ENCODE measurements at places on chromosomes 5 and 9. TPM values are rescaled to one million over a fixed set of nuclear protein-coding genes. Genes with fewer than 3 reads are reported as not detected.

GRCh38 chr9:120399940-120400339, 180.0 kb downstream of the CDK5RAP2 start:
- no peak for DNase-seq

DNA sequence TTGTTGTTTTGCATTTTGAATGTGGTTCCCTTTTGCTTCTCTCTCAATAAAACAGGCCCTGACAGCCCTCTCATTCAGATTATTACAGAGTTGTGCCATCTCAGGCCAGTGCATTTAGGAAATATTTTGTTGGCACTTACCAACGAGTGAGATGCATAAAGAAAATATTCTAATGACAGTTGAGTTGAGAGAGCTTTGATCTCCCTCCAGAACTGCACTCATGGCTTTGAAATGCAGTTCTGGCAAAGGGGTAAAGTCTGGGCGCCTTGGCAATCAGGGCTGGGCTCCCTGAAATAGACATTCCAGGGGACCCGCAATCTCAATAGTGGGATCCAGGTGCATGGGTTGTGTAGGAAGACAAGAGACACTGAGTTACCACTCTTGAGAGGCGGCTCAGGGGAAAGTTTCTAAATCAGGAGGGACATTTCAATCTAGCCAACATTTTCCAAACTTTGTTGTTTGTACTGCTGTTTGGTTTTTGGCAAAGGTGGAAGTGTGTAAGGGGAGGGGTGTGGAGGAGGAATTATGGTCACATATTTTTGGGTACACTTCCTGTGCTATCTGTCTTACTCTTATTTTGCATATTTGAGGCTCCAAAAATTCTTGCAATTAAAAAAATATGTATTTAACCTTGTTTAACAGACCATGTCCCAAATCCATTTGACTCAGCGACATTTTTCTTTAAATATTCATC, 48.8 kb downstream of the PAPPA start:
- DNase-seq = no peak

DNA sequence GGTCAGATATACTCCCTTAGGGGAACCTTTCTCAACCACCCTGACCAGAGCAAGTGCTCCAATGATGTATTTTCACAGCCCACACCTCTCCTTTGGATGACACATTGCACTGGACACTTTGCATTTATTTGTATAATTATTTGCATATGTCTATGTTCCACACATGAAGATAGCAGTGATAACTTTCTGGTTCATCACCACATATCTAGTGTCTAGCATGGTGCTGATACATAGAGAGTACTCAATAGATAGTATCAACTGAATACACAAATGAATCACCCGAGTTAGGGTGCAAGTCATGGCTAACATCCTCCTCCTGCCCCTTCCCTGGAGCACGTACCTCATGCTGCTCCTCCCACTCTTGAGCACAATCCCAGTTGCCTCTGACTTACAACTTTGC, 617.6 kb downstream of the EBF1 start:
- DNase-seq = no peak

The MYOZ3 gene
- not detected for total RNA-seq

DNA sequence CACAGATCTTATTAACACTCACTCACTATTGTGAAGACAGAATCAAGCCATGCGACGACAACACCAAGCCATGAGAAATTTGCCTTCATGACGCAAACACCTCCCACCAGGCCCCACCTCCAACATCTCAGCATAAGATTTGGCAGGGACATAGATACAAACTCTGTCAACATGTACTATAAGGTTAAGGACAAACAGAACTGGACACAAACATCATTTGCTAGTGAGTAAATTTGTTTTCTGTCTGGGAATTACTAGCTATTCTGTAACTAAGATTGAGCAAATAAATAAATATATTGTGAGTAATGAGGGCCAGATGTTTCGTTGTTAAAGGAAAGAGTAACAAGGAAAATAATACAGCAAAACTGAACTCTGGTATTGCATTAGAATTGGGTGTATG, 15.7 kb upstream of the KCNN2 start:
- DNase-seq = no peak

GRCh38 chr5:21603796-21604195, 1249.3 kb downstream of the CDH12 start:
- DNase-seq = no peak

The MYORG gene
- total RNA-seq = 0.03 TPM

DNA sequence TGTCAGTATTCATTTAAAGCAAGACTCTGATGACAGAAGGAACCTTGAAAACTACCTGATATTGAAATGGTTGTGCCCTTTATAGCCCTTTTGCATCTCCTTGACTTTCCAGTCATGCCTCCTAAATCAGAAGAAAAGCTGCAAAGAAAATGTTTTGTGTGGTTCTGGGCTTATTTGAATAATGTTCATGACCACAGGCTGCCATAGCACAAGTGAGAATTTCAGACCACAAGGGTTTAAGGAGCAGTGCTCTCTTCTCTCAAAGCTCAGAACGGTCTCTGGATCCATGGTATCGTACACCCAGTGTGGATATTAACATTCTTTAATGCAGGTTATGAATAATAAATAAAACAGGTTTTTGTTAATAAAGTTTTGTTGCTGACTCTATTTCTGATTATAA, 54.2 kb downstream of the GPR107 start:
- no peak for DNase-seq

DNA sequence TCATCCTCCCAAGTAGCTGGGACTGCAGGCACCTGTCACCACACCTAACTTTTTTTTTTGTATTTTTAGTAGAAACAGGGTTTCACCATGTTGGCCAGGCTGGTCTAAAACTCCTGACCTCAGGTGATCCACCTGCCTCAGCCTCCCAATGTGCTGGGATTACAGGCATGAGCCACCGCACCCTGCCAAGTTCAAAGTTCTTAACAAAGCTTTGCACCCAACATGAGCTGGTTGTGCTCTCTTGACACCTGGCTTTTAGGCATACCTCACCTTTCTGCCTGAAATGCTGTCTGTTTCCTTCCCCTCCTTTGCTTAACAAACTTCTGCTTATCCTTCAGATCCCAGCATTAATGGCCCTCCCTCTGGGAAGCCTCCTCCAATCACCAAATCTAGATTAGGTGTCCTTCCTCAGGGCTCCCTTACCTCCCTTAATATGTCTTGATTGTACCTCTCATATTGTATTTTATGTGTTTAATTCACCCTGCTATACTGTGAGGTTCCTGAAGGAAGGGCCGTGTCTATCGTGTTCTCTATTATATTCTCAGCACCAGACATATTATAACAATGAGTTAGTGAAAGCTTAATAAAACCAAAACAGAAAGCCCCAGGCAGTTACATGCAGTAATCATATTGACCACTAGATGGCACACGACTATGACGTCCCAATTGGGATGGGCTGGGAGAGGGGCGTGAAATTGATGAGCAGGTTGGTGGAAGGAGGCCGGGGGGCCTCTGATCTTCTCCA, 62.9 kb upstream of the PPARGC1B start:
- peak; percentile 33 for DNase-seq

The C5orf52 gene
- not detected for total RNA-seq

- no peak for DNase-seq
Measured at GRCh38 chr5:88956416-88956815, 73.4 kb upstream of the MEF2C start.

DNA sequence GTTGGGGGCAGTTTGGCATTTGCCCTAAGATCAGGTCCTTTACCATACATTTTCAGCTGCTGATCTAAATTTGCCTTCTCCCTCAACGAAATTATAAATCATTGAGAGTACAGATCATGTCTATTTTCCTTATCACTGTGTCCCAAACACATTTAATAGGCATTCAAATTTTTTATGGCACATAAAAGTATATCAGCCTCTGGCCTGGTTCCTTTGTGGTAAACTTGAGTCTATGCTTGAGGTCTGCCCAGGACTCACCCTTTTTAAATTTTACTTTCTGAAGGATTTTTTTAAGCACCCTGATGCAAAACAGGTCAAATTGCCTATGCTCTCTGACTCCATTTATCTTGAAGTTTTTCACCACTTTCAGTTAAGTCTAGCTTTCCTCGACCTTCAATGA, 163.6 kb upstream of the GRIN3A start:
- no peak for DNase-seq

The KIF4B gene
- not detected for total RNA-seq

- no peak for DNase-seq
Measured at GRCh38 chr5:73810429-73810828, 184.4 kb downstream of the ARHGEF28 start.

DNA sequence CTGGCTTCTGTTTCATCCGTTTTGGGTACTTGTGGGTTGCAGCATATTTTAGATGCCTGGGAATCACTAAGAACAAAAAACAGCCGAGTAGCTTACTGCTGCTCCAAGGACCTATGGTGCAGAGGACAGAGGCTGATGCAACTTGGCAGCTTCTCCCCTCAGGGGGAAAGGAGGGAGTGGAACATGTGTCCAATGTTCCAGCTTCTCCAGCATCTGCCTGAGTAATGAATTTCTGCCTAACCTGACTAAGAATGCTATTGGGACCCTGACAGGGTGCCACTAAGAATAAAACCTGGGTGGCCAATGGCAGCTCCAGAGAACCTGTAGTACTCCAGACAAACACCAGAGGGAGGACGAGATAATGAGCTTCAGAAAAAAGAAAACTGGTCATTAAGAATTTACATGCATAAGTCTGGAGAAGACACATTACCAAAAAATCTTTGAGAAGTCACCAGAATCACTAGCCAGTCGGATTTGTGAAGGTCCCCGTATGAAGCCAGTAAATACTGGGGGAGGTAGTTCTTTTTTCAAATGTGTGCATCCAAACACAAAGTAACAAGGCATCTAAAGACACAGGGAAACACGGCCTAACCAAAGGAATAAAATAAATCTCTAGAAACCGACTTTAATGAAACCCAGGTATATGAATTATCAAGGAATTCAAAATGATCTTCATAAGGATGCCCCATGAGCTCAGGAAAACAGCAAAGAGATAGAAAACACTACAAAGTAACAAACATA, 293.5 kb downstream of the HINT1 start:
- peak; percentile 10 for DNase-seq

DNA sequence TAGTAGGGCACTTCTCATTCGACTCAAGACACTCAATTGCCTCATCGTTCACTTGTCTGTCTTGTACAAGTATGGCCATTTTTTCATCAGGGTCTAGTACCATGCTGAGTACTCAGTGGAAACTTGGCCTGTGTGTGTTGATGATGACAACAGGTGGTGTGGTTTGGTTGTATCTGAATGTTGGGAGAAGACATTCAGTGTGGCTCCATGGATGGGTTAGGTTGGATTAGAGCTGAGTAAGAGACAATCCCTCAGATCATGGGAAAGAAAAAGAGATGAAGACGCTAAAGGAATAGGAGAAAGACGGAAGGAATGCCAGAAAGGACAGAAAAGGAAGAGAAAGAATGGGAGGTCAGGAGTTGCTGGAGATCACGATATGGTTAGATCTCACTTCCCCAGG, 17.0 kb downstream of the PCDH1 start:
- no peak for DNase-seq

DNA sequence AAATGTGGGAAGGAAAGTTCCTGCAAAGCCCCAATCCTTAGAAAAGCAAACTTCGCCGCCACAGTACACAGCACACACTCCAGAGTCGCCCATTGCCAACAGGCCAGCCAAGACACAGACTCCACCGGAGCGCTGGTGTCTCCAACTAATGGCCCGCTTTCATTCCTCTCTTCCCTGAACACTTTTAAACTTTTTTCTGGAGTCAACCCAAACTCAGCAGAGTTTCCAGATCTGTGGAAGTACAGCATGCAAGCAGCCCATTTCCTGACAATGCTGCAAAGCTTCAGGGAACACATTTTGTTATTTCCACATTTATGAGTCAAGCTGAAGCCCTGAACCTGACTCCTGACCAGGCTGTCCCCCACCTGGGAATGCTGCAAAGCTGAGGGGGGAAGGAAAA, 351.9 kb downstream of the NFIB start:
- DNase-seq = no peak

DNA sequence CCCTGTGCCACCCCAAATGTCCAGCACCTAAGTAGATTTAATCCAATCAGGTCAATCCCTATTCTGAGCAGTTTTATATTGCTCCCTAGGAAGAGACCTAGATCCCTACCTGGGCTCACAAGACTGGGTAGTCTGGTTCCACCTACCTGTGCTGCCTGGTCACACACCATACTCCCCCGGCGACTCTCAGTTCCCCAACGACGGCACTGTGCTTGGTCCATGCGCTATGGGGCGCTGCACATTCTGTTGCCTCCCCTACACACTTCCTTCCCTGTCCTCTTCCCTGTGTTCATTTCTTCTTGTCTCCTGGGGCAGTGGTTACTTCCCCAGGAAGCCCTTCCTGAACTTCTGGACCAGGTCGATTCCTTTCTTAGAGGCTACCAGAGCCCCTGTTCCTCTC, 109.9 kb upstream of the IL12B start:
- no peak for DNase-seq

The CCDC183 gene
- not detected for total RNA-seq

The CXXC5 gene
- total RNA-seq = 96.8 TPM

The PCDHGB7 gene
- 0.03 TPM for total RNA-seq

DNA sequence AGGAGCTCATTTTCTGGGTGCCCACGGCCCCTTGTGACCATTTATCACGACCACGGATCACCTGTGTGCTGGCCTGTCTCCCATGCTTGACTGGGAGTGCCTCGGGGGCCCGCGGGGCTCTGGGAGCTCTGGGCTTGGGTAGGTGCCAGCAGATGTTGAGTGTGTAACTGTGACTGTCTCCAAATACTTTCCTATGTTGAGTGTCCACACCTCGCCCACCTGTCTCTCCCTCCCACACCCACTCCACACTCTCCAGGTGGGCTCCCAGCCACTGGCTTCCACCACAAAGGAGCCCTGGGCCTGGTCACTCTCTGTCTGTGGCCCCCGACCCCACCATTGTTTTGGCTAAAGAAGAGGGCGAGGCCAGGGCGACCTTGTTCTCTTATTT, 196.4 kb downstream of the CDK5RAP2 start:
- no peak for DNase-seq

GRCh38 chr5:107289030-107289714, 381.6 kb downstream of the EFNA5 start:
- DNase-seq = no peak

DNA sequence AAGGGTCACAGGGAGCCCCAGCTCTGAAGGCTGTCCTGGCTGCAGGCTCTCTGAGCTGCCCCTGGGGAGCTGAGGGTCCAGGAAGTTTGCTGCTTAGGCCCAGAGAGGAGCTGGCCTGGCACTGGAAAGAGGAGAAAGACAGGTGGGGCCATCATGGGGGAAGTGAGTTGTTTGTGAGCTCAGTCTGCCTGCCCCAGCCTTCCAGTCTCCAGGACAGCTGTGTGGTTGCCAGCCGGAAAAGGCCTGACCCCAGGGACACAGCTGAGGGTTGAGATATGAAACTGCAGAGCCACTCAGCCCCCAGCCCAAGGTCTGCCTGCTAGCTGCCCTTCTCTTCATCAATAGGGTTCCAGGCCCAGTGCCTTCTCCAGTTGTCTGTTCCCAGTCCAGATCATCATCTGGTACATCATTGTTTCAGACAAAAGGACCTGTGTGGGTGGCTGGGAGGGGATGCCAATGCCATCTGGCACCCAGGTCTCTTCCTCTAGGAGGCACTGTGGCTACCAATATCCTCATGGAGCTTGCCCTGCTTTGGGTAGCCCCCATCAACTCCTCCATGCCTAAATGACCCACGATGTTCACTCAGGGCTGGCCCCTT, 4.3 kb upstream of the DDX41 start:
- no peak for DNase-seq
